Type B pancreatic cell (in vitro differentiated cells): ENCODE measurements at places on chromosomes 2 and 18.

DNA sequence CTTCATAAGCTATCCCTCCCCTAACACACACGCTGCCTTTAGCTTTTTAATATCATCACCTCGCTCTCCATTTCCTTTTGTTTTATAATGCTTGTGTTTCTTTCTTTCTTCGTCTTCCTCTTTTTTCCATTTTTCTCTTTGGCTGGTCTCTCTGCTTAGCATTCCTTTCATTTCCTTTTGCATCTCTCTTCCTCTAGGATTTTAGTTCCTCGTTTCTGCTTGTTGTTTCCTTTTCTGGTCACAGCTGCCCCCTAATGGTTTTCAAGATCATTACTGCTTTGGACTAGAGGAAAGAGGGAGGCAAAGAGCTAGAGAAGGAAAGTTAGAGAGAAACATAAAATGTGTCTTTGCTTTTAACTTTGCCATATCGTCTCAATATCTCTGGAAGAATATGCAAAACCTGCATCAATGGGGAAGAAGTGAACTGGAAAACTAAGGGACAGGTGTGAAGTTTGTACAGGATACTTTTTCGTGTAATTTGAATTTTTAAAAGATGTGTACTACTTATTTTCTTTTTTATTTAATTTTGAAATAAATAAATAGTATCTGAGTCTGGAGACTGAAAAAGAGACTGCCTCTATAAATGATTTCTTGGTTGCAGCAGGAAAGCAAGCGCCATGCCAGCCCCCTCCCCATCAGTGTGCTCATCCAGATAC lies 6.3 kb upstream of the NRP2 start:
- DNase-seq = no peak

DNA sequence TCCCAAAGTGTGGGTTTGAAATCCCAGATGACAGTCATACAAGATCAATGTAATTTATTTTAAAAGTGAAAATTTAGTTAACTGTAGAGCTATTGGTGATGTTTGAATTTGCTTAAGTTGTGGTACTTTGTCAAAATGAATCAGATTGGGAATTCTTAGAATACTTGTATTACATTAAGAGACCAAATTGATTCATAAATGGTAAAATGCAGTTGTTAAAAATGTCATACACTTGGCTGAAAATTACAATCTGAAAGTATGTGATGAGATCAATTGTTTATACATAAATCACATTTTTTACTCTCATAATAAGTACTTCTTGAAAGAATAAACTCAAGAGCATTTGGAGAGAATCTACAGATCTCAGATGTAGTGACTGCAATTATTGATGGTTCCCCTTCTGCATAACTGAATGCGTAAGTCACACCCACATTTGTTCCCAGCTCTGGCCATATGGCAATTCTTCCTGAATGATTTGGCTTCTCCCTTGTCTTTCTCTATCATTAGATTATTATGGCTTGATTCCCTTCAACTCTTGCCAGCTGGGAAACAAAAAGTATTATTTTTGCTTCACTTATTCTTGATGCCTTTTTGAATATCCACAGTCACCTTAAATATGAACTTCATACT lies 558.5 kb downstream of the CPS1 start:
- no peak for DNase-seq

DNA sequence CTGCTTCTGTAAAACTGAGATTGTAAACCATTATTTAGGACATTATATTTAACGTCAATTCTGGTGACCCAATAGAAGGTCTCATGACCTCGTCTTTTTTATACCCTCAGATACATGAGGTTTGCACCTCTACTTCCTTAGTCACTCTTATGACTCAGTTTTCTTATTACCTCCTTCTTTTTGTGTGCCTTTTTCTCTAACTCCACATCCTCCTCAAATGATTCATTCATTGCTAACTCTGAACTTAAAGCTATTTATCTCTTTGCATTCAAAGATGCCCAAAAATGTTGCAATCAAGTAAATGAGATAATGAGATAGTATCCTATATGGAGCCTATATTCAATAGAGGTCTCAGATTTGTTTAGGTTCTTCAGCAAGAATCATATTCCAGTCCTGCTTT lies 121.0 kb upstream of the KYNU start:
- no peak for DNase-seq

- DNase-seq = no peak
Measured at GRCh38 chr2:172109256-172109987, 6.7 kb upstream of the DLX2 start.
